ENCODE measurements at places on chromosomes 1 and 21.

- no peak for DNase-seq
Observed at GRCh38 chr1:196462086-196462485, 146.2 kb downstream of the KCNT2 start.

GRCh38 chr1:72227667-72228066 is 54.7 kb downstream of the NEGR1 start:
- DNase-seq = no peak

DNA sequence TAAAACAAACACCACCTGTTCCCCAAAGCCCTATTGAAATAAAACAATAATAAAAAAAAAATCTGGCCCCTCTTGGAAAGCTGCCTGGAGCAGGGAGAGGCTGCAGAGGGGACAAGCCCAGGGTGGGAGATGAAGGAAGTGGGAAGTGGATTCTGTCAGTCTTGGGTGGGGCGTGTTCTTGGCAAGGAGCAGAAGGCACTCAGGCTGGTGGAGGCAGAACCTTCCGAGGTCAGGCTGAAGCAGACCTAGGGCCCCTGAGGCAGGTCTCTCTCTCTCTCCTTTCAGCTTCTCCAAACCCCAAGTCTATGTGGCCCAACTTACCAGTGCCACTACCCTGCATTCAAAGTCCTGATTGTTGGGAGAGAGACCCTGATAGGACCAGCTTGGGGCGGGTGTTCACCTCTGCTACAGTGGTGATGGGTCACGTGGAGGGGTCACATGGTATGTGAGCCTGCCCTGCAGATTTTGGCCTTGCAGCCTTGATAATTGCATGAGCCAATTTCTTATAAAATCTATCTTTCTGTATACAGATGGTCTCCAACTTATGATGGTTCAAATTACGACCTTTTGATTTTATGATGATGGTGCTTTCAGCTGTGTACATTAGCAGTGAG is 145.4 kb upstream of the C1orf174 start:
- no peak for DNase-seq

DNA sequence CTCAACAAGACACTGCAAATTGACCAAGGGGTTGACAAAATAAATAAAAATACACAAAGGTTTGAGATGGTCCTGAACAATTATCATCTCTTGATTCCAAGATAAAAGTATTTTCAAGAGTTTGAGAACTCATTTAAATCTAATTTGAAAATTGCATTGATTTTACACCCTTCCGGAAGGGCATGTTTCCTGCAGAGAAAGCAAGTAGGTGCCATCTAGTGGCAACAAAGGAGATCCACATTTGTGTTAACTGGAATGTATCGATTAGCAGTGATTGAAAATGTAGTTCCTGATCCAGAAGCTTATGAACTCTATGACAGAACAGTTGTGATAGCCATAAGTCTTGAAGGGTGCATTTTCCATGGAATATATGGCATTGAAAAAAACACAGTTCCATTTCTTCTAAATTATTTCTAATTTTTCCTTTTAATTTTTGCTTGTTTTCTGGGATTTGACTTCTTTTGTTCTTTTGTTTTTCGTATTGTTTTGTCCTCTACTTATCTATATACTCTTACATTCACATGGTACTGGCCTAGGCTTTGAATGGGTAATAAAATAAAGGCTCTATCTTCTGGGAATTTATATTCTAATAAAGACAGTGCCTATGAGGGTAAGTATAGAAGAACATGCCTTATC is 143.7 kb downstream of the DNM3 start:
- no peak for DNase-seq

DNA sequence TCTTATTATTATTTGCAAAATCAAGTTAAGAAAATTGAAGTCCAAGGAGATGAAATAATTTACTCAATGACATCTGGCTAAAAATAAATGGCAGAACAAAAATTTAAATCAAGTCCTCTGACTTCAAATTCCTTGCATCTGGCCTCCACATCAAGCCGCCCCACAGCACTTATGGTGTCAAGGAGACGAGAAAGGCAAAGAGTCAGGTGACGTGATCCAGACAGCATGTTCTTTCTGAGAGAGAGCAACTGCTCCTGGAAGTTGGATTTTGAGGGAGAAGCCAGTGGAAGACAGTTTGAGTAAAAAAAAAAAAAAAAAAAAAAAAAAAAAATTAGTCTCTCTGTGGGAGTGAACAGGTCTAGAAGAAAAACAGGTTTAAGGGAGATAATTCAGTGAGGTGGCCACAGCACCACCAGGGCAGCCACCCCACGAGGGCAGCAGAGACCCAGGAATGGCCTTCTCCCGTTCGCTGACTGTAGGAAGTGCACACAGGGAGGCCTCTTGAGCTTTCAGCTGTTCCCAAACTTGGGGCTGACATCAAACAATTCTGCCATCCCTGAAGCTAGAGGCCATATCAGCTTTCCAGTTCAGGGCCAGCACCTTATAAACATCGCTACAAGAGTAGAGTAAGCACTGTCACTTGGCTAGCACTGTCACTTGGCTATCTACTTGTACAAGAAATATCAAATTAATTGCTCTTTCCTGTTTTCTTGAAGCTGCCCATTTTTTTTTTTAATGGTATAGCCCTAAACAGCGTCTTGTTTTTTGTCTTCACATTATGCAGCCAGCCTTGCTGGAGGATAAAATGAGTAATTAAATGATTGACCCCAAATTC is 7.8 kb downstream of the C1orf162 start:
- DNase-seq = peak; percentile 35

- no peak for DNase-seq
Observed at GRCh38 chr1:171254859-171255258, 6.6 kb downstream of the FMO1 start.

DNA sequence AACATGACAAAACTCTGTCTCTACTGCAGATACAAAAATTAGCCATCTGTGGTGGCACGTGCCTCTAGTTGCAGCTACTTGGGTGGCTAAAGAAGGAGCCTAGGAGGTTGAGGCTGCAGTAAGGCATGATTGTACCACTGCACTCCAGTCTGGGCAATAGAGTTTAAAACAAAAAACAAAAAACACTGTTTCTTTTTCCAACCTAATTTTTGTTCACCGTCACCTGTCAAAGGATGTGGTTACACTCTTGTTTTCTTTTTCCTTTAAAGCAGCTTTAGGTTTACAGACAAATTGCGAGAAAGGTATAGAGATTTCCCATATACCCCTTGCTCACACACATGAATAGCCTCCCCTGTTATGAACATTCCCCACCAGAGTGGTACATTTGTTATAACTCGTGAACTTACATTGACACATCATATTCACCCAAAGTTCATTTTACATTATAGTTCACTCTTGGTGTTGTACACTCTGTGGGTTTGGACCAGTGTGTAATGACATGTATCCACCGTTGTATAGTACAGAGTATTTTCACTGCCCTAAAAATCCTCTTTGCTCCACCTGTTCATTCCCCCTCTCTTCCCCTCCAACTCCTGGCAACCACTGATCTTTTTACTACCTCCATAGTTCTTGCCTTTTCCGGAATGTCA is 26.2 kb downstream of the SMG7 start:
- no peak for DNase-seq

DNA sequence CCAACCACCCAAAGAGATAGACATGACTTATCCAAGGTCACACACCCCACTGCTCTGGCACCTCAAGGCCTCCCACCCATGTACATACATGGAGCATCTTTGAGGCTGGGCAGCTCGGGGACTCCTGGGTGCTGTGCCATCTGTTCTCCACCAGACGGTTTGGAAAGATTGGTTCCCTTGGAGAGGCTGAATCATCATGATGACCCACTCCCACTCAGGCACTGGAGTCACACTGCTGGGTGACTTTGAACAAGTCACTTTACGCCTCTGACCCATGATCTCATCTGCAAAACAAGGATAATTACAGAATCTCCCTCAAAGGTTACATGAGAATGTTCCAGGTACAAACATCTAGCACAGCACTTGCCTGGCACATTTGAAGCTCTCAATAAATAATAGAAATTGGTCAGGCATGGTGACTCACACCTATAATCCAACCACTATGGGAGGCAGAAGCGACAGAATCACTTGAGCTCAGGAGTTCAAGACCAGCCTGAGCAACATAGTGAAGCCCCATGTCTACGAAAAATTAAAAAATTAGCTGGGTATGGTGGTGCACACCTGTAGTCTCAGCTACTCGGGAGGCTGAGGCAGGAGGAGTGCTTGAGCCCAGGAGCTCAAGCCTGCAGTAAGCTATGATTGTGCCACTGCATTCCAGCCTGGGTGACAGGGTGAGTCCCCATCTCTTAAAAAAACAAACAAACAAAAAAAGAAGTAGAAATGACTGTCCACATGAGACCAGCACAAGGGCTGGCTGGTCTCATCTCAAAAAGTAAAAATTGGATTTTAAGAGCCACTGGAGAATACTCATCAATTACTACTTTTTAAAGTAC is 74.9 kb downstream of the RRAGC start:
- no peak for DNase-seq

DNA sequence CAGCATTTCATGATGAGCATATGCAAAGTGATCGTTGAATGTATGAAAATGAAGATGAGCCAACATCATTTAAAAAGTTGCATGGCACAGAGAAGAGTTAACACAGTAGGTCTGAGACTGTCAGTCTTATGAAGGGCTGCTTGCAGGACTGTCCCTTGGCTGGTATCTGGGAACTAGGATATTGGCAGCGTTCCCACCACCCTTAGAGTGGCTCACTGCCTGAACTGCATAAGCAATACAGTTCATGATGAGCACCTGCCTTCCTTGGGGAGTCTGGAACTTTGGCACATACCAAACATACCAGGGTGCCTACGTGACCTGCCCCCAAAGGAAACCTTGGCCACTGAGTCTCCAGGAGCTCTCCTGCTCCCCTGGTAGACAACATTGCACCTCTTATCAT is 161.8 kb downstream of the DSCAM start:
- no peak for DNase-seq

DNA sequence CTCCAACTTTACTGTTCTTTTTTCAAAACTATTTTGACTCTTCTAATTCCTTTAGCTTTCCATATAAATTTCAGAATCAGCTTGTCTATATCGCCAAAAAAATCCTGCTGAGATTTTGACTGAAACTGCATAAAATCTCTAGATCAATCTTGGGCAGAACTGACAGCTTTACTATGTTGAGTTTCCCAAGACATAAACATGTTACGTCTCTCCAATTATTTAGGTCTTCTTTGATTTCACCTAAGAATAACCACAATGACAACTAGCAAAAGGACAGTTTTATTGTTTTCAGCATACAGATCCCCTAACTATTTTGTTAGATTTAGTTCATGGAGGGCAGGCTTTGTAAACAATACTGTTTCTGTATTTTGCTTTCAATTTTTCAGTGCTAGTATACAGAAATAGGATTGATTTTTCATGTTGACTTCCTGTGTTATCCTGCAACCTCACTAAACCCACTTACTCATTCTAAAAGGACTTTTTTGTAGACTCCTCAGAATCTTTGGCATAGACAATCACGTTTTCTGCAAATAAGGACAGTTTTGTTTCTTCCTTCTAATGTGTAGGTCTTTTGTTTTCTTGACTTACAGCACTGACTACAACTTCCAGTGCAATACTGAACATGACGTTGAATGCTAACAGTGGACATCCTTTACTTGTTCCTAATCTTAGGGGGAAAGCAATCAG is 63.4 kb downstream of the NPHP4 start:
- DNase-seq = no peak

GRCh38 chr1:23650344-23650990 is 41.1 kb upstream of the RPL11 start:
- DNase-seq = no peak

GRCh38 chr21:36550761-36551160 is 70.8 kb upstream of the CLDN14 start:
- no peak for DNase-seq
